ENCODE measurements at places on chromosomes 4 and X.
A peak's percentile ranks its signal among the peaks of the same experiment; 100 is the strongest.

DNA sequence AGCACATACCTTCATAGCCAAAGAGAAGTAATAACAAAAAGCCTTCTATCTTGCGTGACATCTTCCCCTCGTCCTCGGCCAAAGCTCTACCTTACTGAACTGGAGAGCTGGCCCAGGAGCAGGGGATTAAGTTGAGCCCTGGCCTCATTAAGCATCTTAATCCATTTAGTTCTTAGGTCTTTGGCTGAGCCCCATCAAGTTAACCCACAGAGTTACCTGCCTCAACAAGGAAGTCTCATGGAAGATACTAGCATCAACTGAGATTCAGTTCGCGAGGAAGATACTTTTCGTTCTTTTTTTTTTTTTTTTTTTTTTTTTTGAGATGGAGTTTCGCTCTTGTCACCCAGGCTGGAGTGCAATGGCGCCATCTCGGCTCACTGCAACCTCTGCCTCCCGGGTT lies at the start of gene RS1:
Gene RS1, minus strand, starts transcription at position 101 of the 400 bp plus-strand sequence. Its CDS starts 40 bp downstream, at position 61.
- DNase-seq = no peak

DNA sequence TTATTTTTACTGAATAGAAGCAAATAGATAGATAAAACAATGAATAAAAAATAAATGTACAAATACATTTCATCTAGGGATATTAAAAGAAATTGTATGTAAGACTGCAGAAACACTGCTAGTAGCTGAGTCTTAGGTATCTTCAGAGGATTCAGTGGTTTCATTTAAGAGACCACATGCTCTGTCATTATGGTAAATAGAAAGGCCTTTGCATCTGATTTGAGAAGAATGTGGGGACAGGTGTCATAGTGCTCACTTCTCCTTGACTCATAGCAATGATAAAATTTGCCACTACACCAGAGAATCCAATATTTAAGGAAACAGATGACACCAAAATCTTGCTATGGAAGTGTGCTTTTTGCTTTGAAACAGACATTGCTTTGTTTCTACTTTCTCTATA lies 59.8 kb upstream of the PPP1R2C start:
- DNase-seq = no peak

DNA sequence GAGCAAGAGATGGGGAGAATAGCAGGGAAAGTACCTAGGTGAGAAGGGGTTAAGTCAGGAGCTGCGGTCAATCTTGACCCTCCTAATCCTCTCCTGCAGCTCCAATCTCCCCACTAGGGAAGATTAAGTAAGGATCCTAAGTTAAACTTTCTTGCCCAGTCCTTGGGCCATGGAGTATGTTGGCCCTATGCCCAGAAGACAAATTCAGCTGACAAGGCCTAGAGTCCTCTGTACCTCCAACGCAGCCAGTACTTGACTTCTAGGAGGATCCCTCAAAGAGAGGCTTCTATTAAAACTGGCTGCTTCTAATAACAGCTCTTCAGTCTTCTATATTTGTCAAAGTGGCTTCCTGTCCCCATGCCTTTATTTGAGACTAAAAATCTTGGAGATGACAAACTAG lies 1.4 kb downstream of the CLDN2 start:
- DNase-seq = no peak

DNA sequence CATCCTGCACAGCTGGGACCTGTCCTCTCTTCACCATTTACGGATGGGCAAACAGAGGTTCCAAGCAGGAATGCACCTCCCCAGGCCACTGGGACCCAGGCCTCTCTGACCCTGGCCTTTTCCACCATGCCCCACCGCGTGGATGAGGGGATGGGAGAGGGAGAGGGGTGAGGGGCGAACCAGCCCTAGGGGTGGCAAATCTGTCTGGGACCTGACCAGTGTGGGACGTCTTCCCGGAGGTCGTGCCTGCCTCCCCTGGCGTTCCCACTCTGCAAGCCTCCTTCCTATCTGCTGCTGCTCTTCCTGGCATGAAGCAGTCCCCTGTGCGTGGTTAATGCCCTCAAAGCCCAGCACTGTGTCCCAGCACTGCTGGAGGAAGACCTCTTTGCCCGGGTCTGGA lies 35.9 kb downstream of the ABLIM2 start:
- no peak for DNase-seq

DNA sequence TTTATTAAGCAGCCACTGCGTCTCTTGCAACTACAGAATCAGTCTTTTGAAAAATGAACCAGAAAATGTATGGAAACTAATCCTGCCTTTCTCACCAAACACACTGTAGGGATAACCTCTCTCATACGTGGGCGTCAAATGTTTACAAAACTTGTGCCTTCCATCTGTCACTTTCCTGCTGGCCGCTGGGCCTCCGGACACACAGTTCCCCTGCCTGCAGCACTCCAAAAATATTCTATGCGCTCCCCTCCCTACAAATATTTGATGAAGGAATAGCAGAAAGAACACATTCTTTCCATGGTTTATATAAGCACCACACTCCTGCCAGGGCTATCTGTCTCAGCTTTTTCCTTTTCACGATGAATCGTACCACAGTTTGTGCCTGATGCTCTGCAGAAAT lies 14.9 kb upstream of the CYTL1 start:
- no peak for DNase-seq

- no peak for DNase-seq
Observed at GRCh38 chr4:150337734-150338133, 244.2 kb upstream of the MAB21L2 start.

- DNase-seq = no peak
Observed at GRCh38 chr4:85707611-85708010, 232.7 kb downstream of the ARHGAP24 start.

GRCh38 chr4:110610620-110610939 lies 12.3 kb downstream of the PITX2 start:
- no peak for DNase-seq

DNA sequence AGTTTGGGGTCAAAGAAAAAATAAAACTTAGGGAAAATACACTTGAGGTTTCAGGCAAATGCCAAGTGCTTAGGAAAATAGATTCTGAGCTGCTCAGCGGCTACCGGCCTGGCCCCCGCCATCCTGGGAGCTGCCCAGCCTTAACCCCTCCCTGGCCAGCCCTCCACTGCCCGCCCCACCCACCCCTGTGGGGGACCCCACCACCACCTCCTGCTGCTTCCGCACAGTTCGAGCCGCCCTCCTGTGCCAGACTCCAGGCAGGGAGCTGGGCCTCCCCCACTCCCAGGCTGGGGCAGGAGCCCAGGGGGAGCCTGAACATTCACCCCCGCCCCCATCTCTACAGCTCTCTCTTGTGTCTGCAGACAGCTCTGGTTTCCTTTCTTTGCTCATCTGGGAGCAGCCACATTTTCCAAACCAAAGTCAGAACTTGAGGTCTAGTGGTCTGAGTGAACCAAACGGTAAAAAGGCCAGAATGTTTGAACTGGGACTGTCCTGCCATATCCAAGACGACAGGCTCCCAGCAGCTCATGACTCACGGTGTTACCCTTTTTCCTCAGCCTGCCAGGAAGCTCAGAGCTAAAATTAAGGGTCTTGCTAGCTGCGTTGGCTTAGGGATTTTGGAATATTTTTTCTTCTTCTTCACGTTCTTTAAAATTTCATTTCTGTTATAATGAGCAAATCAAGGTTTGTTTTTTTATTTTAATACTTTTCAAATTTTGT lies 4.7 kb upstream of the FGFR3 start:
- DNase-seq = no peak

DNA sequence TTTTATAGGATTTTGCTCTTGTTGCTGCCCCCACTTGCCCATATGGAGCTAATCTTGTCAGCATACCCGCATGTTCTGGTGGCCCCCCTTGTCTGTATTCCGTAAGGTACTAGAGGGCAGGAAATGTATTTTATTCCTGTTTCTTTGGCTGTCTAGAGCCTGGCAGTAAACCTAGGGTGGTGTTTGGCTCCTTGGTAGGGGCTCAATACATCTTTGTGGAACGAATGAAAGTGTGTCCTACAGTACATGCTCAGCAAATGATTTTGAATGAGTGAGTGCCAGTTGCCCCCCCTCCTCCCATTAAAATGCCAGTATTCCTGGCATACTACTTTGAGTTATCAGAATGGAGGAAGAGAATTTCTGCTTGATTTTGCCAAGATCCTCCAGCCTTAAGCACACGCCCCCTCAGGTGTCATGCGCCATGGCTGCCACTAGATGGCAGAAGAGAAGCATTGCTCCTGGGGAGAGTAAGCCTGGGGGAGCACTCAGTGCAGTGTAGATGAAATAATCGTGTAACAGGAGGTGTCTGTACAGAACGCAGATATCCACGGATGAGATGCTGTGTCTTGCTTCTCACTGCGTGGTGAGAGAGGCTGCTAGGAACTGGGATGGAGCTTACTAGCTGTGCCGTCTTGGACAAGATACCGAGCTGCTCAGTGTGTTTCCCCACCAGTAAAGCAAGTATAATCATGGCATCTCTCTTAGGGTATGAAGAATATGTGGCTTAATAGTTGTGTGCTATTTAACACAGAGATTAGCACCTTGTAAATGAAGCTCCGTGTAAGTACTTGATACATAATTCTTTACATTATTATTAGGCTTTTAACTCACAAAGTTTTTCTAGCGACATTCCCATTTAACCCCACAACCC lies 17.2 kb upstream of the RNF212 start:
- peak; percentile 41 for DNase-seq

DNA sequence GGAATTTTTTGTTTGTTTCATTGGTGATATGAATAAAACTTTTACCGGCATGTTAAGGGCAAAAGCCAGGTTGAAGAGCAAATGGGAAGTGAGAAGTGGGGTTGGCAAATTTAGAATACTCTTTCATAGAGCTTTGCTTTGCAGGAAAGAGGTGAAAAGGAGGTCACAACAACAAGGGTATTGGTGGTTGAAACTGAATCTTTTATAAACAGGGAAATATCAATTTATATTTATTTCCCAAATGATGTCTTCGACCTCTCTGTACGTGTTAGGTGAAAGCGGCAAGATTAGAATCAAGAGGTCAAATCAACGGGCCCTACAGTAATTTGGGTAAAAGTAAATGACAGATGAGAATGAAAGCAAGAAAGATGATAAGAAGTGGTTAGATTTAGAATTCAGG lies 3.4 kb downstream of the SMR3A start:
- no peak for DNase-seq

- DNase-seq = no peak
Observed at GRCh38 chr4:38106886-38107514, 146.8 kb downstream of the PTTG2 start.

All from activated CD8-positive, alpha-beta memory T cell treated with anti-CD3 and anti-CD28 coated beads for 1 hour (primary cell).